Daoy (cell line): ENCODE measurements at places on chromosomes 5 and 9. TPM values are rescaled to one million over a fixed set of nuclear protein-coding genes. Genes with fewer than 3 reads are reported as not detected.

- no peak for DNase-seq
Observed at GRCh38 chr5:18114151-18114757, 480.0 kb downstream of the TAF11L14 start.

- DNase-seq, result no peak
Observed at GRCh38 chr9:12290166-12290869, 402.9 kb upstream of the TYRP1 start.

DNA sequence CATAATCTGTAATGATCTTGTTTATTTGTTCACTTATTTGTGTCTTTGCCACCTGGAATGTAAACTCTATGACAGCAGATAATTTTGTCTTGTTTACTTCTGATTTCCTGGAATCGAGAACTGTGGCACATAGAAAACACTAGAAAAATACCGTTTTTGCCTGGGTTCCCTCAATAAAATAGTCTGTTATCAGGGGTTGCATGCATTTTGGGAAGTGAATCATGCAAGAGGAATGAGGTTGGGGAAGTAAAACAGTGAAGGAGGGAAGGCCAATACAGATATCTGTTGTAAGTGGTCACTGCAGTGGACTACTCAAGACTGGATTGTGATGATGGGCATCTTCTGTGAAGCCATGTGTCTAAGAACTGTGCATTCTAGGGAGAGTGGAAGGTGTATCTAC is 45.2 kb upstream of the IL6ST start:
- peak; percentile 30 for DNase-seq

- DNase-seq, result peak; percentile 5
Observed at GRCh38 chr5:114305402-114306207, 56.3 kb upstream of the KCNN2 start.

- no peak for DNase-seq
Observed at GRCh38 chr5:96243862-96244261, 189.2 kb downstream of the PCSK1 start.

CDC20B gene
- not detected in 2 replicates for total RNA-seq

- DNase-seq, result no peak
Observed at GRCh38 chr5:145906401-145906800, 30.0 kb upstream of the SH3RF2 start.
